Right cardiac atrium (tissue), 5 donors: ENCODE measurements at places on chromosomes 2 and 18. TPM values are rescaled to one million over a fixed set of nuclear protein-coding genes. Genes with fewer than 3 reads are reported as not detected.

- DNase-seq: no peak
These were observed 12.0 kb upstream of the ZCCHC2 start for GRCh38 chr18:62510789-62511188.

GRCh38 chr2:134338208-134338607, 84.3 kb downstream of the MGAT5 start:
- DNase-seq: peak; percentile 60

DNA sequence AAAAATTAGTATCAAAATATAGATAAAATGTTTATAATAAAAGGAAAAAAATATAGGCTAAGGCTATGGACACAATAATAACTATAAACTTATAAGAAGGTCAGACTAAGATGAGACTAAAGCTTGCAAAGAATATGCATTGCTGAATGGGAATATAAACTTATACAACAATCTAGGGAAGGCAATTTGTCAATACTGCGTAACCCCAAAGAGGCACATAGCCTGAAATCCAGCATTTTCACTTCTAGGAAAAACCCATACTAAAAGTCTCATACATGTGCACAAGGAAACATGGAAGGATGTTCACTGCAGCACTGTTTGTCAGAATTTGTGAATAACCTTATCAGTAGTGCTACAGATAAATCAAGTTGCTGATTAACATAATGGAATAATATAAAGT, 45.5 kb downstream of the FANCL start:
- DNase-seq: no peak

- no peak for DNase-seq
These were observed 1142.7 kb downstream of the CNTNAP5 start for GRCh38 chr2:125167820-125168219.

GALR1 gene
- not detected for total RNA-seq
